D341Med (cell line): ENCODE measurements at places on chromosomes 4 and X.

GRCh38 chr4:183532821-183533220 lies 28.0 kb downstream of the ING2 start:
- DNase-seq = no peak

DNA sequence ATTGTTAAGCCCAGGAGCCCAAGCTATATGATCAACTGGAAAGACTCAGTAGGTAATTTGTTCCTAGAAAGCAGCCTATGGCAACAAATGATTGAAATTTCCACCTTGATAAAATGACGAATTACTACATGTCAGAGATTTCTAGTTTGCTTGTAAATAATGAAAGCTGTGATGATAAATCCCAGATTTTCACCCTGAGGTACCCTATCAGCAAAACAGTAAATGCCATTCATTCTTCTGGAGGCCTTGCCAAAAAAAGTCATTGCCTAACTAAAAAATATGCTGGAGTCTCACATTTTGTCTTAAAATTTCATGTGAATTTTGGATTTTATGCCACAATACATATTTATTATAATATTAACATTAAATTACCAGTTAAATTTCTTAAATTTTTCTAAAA lies 71.3 kb downstream of the PPEF2 start:
- DNase-seq = no peak

DNA sequence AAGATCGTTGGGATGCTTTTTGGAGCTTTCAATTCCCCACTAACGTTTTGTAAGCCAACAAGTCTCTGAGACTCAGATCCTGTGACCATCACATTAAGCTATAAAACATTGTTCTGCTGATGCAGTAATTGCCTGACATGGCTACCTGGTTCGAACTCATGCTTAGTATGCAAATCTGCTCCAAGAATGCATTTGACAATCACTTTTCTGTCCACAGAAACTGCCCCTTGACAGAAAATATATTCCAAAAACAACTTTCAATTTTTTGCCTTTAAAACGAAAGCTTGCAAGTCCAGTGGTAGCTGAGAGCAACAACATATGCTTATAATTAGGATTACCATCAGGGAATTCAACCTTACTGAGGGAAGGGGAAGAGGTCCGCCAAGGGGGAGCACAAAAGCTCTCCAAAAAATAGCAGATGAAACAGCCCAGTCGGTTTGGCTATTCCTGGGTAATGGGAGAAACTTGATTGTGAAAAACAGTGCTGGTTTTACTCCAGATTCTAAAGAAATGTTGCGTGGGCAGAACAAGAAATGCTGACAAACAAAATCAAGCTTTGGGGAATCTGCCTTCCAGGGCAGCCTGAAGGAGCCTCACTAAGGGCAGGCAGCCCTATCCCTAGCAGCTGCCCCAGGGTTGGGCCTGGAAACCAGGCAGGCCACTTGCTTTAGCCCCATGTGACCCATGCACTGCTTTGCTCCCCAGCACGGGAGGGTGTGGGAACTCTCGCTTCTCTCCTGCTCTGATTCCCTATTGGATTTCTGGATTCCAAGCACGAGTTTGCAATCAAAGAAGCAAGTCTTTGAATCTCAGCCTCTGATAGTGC lies 160.7 kb upstream of the LDB2 start:
- DNase-seq = no peak

DNA sequence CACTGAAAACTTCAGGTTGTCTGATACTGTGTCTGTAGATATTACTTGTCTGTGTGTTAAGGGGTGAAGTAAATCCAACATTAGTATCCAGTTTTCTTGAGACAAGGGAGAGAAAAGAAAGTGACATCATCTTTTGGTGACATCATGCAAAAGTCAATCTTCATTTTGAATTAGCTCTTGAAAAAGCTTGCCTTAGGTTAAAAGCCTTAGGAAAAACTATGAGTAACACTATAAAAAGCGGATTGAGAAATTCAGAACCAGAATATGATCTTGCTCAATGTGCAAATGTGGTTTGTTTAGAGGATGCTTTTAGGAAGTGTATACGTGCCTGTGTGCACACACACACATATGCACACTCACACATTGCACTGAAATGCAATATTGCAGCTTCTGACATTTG lies 345.8 kb upstream of the CASK start:
- DNase-seq = no peak

DNA sequence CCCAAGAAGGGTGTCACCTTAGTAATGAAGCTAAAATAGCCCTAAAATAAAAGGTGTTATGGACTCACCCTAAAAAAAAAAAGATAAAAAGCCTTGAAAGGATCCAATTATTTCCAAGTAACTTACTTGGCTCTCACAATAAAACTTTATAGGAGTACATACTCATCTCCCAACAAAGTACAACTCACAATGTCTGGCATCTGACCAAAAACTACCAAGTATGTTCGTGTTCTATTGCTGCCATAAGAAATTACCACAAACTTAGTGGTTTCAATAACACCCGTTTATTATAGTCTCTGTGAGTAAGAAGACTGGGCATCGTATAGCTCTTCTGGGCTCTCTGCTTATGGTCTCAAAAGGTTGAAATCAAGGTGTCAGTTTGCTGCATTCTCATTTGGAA lies 51.0 kb downstream of the BEX1 start:
- DNase-seq = no peak

DNA sequence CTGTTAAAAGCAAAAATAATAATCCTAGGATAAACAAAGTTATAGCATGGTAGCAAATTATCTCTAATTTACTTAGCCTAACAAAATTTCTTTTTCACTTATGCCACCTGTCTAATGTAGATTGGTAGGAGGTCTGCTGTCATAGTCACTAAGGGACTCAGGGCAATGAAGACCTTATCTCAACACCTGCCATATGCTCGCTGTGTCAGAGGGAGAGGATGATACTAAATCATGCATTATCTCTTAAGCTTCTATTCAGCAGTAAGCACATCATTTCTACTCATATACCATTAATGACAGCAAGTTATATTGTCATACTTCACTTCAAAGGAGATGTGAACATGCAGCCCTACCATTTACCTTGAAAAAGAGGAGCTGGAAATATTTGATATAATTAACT lies 44.1 kb downstream of the AFM start:
- DNase-seq = no peak

GRCh38 chr4:147683717-147684700 lies at the start of gene PRMT9:
PRMT9 (minus strand) TSS chr4:147684163; CDS start chr4:147683987, 176 bp downstream.
- peak; percentile 99 for DNase-seq

- no peak for DNase-seq
Observed at GRCh38 chr4:131370846-131371245, 1778.2 kb upstream of the PCDH10 start.

GRCh38 chr4:118716304-118716703 lies 31.1 kb downstream of the METTL14 start:
- DNase-seq = peak; percentile 26

DNA sequence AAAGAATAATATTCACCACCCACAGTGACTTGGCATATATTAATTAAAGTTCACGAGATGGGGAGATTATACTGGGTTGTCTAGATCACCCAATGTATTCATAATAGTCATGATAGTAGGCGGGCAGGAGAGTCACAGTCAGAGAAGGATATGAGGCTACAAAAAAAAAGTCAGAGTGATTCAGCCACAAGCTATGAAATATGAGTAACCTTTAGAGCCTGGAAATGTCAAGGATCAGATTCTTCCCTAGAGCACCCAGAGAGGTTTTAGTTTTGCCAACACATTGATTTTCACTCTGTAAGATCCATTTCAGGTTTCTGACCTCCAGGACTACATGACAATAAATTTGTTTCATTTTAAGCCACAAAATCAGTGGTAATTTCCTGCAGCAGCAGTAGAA lies 501.9 kb downstream of the GABRG1 start:
- DNase-seq = no peak

DNA sequence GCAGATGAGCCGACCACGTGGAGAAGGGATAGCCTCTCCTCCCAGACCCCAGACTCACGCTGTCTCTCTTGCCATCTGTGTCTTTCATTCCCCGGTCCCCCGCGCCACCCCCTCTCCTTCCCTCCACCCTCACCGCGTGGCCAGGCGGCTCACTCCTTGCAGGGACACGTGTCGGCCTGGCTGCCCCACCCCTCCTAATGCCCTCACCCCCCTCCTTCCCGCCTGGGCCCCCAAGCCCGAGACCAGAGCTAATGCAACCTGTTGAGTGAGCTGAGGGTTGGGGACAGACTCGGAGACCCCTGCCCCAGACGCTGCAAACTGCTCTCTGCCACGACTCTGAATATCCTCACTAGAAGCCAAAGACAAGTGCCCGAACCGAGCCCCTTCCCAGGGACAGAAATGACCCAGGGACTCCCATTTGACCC lies 1.8 kb downstream of the SLC38A5 start:
- DNase-seq = peak; percentile 77

DNA sequence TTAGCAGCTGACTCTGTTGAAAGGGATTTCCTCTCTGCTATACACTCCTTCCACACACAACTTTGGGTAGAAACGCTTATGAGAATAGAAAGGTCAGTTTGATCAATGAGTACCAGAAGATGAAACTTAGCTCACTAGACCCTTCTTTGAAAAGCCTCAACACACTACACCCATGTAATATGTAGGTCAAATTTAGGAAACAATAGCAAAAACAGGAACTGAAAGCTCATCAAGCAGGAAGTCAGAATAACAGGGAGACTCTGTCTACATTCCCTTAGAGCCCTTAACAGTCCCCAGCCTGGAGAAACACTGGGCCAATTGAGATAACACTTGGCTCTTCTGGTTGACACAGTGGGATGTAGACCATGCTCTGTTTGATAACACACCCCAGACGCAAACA lies 30.7 kb downstream of the SRPX2 start:
- no peak for DNase-seq

DNA sequence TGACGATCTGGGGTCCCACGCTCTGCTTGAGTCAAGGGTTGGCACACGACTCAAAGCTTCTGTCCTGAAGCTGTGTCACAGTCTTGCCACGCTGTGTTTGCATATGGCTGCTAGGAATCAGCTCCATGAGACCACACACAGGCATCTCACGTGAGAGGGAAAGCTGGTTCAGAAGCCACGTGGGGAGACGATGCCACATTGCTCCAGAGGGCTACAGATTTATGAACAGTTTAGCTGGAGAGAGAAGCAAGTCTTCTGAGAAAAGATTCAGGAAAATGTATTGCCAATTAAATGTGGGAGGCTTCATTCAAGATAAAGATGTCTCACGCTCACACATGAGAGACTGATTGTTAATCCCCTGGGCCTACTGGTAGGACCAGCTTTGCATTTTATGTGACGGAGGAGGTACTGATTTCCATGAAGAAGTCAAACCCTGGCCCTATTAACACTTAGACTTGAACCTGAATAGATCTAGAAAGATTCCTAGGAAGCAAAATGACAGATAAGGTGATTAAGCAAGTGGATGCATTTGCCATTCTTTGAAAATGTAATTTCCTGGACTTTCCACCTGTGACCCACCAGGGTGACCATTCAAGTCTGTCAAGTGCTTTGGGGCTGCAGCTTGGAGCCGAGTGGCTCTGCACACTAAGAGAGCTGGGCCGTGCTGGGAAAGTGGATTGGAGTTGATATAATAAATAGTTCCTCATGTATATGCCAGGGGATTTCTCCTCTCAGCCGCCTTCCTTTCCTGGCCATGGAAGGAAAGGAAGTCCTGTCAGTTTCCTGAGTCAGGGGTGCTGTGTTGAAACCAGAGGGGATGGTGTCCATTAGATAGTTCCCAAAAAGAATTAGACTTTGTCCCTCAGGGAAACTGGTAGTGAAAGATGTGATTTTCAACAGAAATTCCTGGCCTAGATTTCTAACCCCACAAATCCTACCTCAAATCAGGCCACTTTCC lies 29.0 kb downstream of the ENPP6 start:
- no peak for DNase-seq

GRCh38 chr4:1792832-1793495 lies at the start of gene FGFR3:
FGFR3 (plus strand) TSS chr4:1793293; CDS start chr4:1793935, 642 bp downstream.
- DNase-seq = peak; percentile 98

DNA sequence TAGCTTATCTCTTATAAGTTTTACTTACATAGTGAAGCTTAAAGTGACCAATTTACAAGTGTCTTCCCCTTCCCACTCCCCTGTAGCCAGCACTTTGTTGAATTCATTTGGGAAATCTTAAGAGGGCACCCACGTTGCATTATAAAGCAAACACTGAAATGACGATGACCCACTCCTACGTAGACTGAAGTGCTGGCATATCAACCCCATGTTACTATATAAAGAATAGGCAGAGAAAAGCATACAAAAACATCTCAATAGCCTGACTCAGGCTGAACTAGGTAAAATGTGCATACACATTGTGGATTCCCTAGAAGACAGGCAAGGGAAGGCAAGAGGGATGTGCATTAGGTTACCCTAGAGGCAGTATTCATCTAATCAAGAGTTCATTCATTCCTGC lies 313.4 kb downstream of the TENM3 start:
- DNase-seq = no peak

GRCh38 chrX:129726307-129727111 lies 12.3 kb upstream of the XPNPEP2 start:
- DNase-seq = peak; percentile 65

DNA sequence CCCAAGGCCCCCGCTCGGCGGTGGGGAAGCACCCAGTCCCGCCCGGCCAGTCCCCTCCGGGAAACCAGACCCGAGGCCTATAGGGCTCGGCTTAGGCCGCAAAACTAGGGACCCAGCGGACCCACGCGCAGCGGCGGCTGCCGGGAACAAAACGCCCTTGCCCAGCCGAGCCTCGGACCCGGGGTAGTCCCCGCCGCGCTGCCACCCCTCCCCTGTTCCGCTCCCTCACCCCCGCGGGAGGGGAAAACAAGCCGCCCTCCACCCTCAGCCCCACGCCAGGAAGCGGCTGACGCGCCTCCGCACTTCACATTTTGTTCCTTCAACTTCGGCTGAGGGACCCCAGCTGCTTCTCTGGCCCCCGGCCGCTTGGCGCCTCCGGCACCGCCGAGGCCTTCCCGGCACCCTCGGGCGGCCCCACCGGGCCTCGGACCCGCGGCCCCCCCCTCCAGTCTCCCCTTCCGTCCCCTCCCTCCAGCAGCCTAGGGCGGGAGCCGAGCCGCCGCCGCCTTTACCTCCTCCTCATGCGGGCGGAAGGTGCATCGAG lies 694 bp downstream of the PDS5A start:
- DNase-seq = peak; percentile 62

DNA sequence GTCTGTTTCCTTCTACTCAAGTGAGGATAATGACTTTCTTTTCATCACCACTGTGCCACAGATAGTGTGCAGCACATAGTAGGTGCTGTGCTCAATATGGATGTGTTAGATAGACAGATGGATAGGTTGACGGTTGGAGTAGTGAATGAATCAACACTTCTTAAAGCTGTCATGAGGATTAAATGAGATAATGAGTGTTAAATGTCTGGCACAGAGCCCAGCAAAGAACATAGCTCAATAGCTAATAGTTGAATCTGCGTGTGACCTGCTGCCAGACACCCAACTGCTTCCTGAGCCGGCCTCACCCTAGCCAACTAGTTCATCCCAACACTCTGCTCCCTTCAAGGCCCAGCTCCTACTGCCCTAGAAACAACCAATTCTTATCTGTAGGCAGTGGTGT lies 67.7 kb upstream of the PJA1 start:
- peak; percentile 56 for DNase-seq
